DMS79 (cell line): ENCODE measurements at places on chromosomes 16 and 17.

DNA sequence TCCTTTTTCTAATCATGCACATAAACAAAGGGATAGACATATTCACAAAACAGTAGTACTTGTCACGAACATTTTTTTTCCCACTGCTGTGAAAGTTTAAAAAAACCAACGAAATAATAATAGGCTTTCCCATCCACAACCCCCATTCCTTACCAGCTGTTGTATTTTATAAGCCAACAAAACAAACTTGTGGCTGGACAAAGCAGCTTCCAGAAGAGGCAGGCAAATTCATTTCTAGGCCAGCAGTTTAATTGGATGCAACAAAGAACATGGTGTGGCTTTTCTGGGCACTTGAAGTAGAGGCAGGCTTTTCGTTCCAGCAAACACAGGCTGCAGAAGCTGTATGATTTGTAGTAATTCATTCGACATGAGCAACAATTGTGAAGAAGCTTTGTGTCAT, 56.0 kb upstream of the FAM20A start:
- DNase-seq = no peak

- DNase-seq = no peak
Measured at GRCh38 chr16:15942931-15943690, 6.3 kb upstream of the ABCC1 start.

- DNase-seq = no peak
Measured at GRCh38 chr16:49127103-49127502, 154.5 kb downstream of the CBLN1 start.

DNA sequence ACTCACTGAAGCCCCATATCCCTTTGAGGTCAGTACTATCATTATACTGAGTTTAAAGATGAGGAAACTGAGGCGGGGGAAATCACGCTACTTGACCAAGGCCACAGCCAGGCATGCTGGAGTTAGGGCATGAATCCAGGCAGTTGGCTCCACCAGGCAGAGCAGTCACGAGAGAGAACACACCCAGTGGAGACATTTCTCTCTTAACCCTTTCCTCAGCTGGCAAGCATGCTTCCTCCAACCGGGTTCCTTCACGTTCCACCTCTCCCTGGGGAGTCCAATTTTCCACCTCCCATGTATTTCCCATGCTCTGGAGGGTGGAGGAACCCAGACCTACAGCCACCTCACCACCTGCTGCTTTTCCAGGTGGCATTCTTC, 32.8 kb downstream of the VAC14 start:
- DNase-seq = no peak

DNA sequence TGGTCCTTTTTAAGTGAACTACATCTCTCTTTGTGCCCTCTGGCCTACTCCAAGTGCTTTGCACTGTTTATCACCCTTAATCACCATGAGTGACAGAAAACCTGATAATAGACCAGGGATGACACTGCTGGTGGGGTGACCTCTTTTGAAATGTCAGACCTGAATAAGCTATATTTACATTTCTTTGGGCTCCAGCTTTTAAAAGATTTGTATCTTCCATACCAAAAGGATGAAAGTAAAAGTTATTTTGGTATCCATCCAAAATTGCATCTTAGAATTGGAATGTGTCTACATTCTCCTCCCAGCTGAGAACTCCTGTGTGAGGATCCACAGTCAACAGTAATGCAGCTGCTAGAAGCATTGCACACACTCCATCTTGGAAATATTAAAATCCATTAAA, 370.0 kb downstream of the CDH11 start:
- no peak for DNase-seq

- DNase-seq = no peak
Measured at GRCh38 chr17:39143552-39144093, 7.8 kb downstream of the PLXDC1 start.

DNA sequence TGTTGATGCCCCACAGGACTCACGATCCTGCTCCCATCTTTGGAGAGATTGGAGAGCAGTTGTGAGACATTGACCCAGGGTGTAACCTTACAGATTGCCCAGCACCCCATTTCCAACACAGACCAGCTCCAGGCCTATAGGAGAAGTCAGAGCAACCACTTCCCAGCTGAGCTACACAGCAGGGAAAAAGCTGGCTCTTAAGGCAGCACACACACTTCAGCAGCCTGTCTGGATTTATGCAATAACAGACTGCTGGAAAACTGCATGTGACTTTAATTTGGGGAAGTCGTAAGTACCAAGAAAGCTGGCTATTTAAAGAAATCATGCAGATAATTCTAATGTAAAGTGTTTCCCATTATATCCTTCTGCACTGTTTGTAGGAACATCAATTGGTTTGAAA, 30.8 kb downstream of the NOG start:
- no peak for DNase-seq

DNA sequence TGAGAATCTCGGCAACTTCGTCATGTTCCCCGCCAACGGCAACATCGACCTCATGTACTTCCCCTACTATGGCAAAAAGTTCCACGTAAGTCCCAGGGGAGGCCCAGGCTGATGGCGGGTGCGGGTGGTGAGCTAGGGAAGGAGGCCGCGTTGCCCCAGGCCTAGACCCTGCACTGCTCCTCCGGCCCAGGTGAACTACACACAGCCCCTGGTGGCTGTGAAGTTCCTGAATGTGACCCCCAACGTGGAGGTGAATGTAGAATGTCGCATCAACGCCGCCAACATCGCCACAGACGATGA, 4.8 kb downstream of the ATP1B2 start:
- DNase-seq = no peak

- peak; percentile 27 for DNase-seq
Measured at GRCh38 chr17:73476890-73477350, 165.1 kb upstream of the CDC42EP4 start.

- no peak for DNase-seq
Measured at GRCh38 chr17:3534881-3535252, 22.7 kb downstream of the TRPV3 start.

- DNase-seq = no peak
Measured at GRCh38 chr17:77774182-77774581, 184.3 kb upstream of the TNRC6C start.

DNA sequence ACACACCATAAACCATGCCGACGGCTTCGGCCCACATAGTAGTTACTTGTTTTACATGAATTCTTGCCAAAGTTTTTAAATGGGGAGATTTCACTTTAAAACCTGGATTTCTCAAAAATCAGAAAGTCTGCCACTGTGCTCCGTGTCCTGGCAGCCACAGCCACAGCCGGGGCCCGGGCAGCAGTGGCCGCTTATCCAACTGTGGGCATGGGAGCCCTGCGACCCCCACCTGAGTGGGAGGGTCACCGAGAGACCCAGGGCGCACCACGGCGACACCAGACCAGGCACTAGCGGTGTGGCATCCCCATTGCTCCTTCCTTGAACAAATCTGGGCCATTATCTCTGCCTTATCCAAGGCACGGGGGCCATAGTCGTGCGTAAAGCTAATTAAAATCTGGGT, 30.0 kb downstream of the ZNF469 start:
- DNase-seq = no peak

GRCh38 chr17:8867361-8867981, at the start of gene PIK3R6:
PIK3R6 (minus strand) TSS chr17:8867674; CDS start chr17:8849794, 17,880 bp downstream.
- no peak for DNase-seq

- DNase-seq = no peak
Measured at GRCh38 chr16:85526185-85526974, 86.7 kb upstream of the GSE1 start.

- no peak for DNase-seq
Measured at GRCh38 chr16:49652456-49653172, 203.3 kb downstream of the ZNF423 start.

DNA sequence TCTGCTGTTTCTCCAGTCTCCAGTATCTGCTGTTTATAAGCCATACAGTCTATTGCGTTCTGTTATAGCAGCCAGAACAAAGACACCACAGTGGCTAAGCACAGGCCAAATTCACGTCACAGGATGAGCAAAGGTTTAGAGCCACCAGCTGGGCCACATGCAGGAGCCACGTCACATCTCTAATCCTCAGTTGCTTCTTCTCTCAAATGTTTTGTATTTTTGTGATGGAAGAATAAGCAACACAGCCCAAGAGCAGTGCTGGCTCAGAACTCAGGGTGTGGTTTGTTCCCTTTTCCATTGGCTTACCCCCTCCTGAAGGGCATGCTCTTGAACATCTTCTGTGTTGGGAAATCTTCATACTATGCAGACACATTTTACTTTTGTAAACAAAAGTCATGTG, 309.4 kb upstream of the CDH5 start:
- DNase-seq = no peak
